ENCODE measurements at places on chromosomes 11 and 22.

GRCh38 chr22:27097506-27097905, 440.1 kb downstream of the MIAT start:
- no peak overlapping the region for H3K4me3 ChIP-seq
- no peaks in the 10 kb centered on the region for H3K27me3 ChIP-seq
- H3K4me1 ChIP-seq: peaks cover 28% of the 10 kb centered on the region
- no peak overlapping the region for H3K27ac ChIP-seq
- DNase-seq: no peak

- DNase-seq: no peak
- H3K4me3 ChIP-seq: no peak overlapping the region
- peaks cover 3% of the 10 kb centered on the region for H3K36me3 ChIP-seq
- H3K27ac ChIP-seq: no peak overlapping the region
- no peaks in the 10 kb centered on the region for H3K4me1 ChIP-seq
- H3K27me3 ChIP-seq: no peaks in the 10 kb centered on the region
Observed at GRCh38 chr11:26730414-26731083, 8.7 kb upstream of the SLC5A12 start.

- DNase-seq: no peak
- H3K27ac ChIP-seq: no peak overlapping the region
Observed at GRCh38 chr11:94655291-94655690, 88.1 kb downstream of the PIWIL4 start.

- no peaks in the 10 kb centered on the region for H3K27me3 ChIP-seq
- peaks cover under 1% of the 10 kb centered on the region for H3K4me1 ChIP-seq
- no peak overlapping the region for H3K4me3 ChIP-seq
- H3K36me3 ChIP-seq: peaks cover 5% of the 10 kb centered on the region
Observed at GRCh38 chr11:12508151-12508751, 130.9 kb downstream of the PARVA start.

DNA sequence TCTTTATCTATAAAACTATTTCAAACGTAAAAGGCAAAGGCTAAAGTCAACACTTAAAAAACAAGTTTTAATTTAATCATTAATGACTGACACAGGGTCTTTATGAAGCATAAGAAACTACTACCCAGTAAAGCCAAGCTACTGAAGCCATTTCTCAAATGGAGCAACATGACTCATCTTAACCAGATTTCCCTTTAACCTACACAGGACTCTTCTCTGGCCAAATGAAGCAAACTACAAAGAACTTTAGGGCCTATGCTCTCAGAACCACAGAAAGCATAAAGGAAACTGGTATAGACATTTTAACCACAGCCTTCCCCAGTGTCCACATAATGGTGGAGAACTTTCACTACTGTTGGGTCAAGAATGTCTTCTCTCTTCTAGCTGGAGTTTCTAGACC, 34.7 kb downstream of the ALG9 start:
- peaks cover 3% of the 10 kb centered on the region for H3K36me3 ChIP-seq
- DNase-seq: no peak
- H3K27ac ChIP-seq: no peak overlapping the region
- no peaks in the 10 kb centered on the region for H3K27me3 ChIP-seq
- H3K4me3 ChIP-seq: no peak overlapping the region
- H3K4me1 ChIP-seq: peaks cover 4% of the 10 kb centered on the region

DNA sequence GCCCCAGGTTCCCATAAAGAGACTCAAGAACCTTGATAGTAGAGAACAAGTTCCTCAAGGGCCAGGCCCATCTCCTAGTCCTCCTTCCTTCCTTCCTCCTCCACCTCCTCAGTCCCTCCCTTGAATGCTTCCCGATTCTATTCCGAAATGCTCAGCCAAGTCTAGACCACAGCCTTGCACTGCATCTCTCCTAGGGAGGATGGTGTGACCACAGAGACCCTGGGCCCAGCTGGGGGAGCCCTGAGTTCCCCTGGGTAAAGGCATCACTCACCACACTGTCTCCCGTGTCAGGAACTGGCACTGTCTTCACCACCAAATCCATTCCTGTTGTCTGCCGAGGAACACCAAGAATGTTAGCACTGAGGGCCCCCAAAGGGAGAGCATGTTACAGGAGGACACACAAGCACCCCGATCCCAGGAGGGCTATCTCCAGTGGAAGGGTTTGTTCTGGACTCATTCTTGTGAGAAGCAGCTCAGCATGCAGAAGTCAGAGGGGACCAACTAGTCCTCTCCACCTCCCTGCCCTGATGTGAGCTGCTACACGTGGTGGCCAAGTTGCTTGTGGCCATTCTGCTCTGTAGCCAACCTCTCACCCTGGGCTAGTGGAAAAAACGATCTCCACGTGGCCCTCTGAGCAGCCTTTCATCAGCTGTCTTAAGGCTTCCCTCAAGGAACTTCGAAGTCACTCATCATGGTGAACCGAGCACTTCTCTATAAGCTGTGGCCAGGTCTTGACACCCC, 8.7 kb downstream of the IFT27 start:
- H3K4me3 ChIP-seq: no peak overlapping the region
- DNase-seq: no peak
- peaks cover 21% of the 10 kb centered on the region for H3K4me1 ChIP-seq

GRCh38 chr11:125070699-125071254, 7.7 kb downstream of the SLC37A2 start:
- H3K27ac ChIP-seq: peak overlapping the region; percentile 35
- H3K4me3 ChIP-seq: no peak overlapping the region
- H3K4me1 ChIP-seq: peaks cover 5% of the 10 kb centered on the region
- no peaks in the 10 kb centered on the region for H3K36me3 ChIP-seq
- no peak for DNase-seq

GRCh38 chr11:44694443-44694842, 32.3 kb upstream of the TSPAN18 start:
- peak overlapping the region; percentile 57 for H3K27ac ChIP-seq
- no peaks in the 10 kb centered on the region for H3K27me3 ChIP-seq
- H3K4me1 ChIP-seq: peaks cover 11% of the 10 kb centered on the region
- no peak overlapping the region for H3K4me3 ChIP-seq

DNA sequence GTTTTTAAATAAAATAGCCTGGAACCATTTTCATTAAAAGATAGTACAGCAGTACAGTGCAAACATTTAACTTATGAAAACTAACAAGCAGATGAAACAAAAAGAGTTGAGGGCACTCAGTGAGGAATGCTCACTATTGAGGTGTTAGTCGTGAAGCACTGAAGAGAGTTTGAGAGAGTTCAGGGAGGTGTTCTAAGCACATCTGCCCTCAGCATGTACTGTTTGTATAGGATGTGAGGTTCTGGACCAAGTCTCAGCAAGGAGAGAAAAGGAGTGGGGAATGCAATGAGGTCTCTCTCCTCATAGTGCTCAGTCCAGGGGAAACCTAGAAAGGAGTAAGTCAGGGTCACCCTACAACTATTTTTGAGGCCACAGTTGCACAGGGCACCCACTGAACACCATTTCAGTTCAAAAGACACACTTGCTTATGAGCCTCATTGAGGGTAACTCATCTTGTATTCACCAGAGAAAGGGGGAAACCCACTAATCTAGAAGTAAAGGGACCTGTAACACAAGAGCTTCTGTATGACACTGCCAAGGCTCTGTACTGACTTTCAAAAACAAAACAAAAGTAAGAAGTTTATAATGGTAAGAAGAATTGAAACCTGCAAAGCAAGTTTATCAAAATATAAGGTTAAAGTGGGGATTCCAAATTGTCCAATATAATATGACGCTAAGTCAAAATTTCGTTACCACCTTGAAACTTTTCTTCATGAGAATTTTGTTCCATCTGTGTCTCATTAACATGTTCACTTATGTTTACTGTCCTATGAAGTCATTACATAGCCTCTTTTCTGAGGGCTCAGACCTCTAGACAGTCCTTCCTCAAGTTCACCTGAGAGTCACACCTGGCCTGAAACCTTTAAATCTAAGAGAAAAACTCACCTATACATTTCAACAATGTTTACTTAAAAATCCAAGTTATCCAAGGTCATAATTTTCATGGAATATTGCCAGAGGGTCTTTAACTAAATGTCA, 275.3 kb downstream of the ETS1 start:
- DNase-seq: no peak
- no peaks in the 10 kb centered on the region for H3K27me3 ChIP-seq
- no peak overlapping the region for H3K27ac ChIP-seq
- H3K36me3 ChIP-seq: peaks cover 13% of the 10 kb centered on the region
- no peaks in the 10 kb centered on the region for H3K4me1 ChIP-seq

DNA sequence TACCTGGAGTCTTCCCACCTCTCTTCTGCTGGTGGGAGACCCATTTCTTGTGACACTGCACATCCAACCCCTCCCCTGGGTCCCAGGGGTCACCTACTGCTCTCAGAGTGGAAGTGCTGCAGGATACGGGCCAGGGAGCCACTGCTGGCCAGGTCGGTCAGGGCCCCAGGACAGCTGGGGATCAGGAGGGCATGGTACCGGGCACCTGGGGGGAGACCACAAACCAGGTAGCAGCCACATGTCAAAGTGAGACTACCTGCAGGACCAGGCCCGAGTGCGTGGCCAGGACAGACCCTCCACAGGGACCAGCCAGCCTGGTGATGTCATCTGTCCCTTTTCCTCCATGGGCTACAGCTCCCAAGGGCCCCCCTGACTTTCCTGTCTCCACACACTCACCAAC, 3.9 kb downstream of the GATD1 start:
- no peaks in the 10 kb centered on the region for H3K36me3 ChIP-seq
- peak overlapping the region; percentile 12 for H3K27ac ChIP-seq
- no peak for DNase-seq
- H3K27me3 ChIP-seq: no peaks in the 10 kb centered on the region

GRCh38 chr11:4068962-4069361, 25.6 kb upstream of the RRM1 start:
- no peak overlapping the region for H3K27ac ChIP-seq
- no peaks in the 10 kb centered on the region for H3K4me1 ChIP-seq
- H3K36me3 ChIP-seq: peaks cover 2% of the 10 kb centered on the region
- DNase-seq: no peak

- H3K4me3 ChIP-seq: no peak overlapping the region
- no peaks in the 10 kb centered on the region for H3K36me3 ChIP-seq
- no peak for DNase-seq
- peak overlapping the region; percentile 62 for H3K27ac ChIP-seq
Observed at GRCh38 chr22:29871684-29872083, 11.3 kb upstream of the MTMR3 start.

DNA sequence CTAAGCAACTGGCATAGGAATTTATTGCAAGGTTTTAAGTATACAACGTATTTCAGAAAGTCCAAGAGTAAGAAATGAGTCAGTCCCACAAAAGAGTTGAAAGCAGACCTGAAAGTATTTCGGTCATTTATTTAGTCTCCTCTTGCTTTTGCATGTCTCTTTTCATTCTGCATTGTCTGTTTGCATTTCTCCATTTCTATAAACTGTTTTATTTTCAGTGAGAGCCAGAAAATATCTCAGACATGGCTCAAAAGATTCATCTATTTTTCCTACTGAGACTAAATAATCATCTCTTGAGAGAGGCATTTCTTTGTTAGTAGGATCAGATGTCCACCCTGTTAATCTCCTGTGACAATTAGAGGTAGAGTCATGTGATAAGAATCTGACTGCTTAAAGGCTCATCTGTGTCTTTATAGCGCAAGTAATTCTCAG, 219.1 kb upstream of the CCDC179 start:
- no peak for DNase-seq
- no peaks in the 10 kb centered on the region for H3K36me3 ChIP-seq
- H3K4me1 ChIP-seq: no peaks in the 10 kb centered on the region
- no peak overlapping the region for H3K27ac ChIP-seq
- H3K4me3 ChIP-seq: no peak overlapping the region
- no peaks in the 10 kb centered on the region for H3K27me3 ChIP-seq

GRCh38 chr11:126153972-126154371, 57.5 kb downstream of the RPUSD4 start:
- H3K4me1 ChIP-seq: peaks cover 36% of the 10 kb centered on the region
- no peak for DNase-seq
- peaks cover 80% of the 10 kb centered on the region for H3K27me3 ChIP-seq
- no peak overlapping the region for H3K27ac ChIP-seq

DNA sequence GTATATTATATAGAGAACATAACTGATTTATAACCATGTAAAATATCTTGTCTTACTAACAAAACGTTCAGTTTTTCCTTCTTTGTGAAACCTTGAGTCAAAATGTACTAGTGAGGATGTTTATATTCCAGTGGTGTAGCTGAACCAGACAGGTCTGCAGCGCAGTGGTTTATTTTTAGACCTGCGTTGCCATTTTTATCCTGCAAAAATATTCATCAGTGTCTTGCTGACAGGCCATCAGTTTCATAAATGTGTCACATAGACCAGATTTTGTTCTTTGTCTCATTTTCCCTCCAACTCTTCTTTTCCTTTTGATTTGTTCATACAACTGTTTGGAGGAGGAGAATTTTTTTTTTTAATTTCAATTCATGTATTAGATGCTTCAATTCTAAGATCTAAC, 43.1 kb downstream of the HSD17B12 start:
- no peaks in the 10 kb centered on the region for H3K4me1 ChIP-seq
- no peaks in the 10 kb centered on the region for H3K27me3 ChIP-seq
- no peak overlapping the region for H3K4me3 ChIP-seq
- H3K36me3 ChIP-seq: peaks cover 27% of the 10 kb centered on the region
- DNase-seq: no peak

- no peak overlapping the region for H3K4me3 ChIP-seq
- no peak overlapping the region for H3K27ac ChIP-seq
- no peak for DNase-seq
- no peaks in the 10 kb centered on the region for H3K4me1 ChIP-seq
Observed at GRCh38 chr11:120938260-120938659, 85.6 kb upstream of the TBCEL start.

- H3K27me3 ChIP-seq: peaks cover 3% of the 10 kb centered on the region
- H3K36me3 ChIP-seq: no peaks in the 10 kb centered on the region
- peak overlapping the region; percentile 23 for H3K4me3 ChIP-seq
- no peak overlapping the region for H3K27ac ChIP-seq
- no peak for DNase-seq
Observed at GRCh38 chr22:50298937-50299784, 8.3 kb downstream of the PLXNB2 start.

GRCh38 chr11:128587415-128587814, at the start of gene ETS1:
ETS1 (minus strand) TSS chr11:128587558; CDS start chr11:128573130, 14,428 bp downstream.
- H3K4me3 ChIP-seq: peak within 1 kb of the TSS; percentile 53
- peaks cover 27% of the 10 kb centered on the region for H3K4me1 ChIP-seq
- no peaks in the 10 kb centered on the region for H3K36me3 ChIP-seq
- H3K27me3 ChIP-seq: peaks cover 93% of the 10 kb centered on the region

DNA sequence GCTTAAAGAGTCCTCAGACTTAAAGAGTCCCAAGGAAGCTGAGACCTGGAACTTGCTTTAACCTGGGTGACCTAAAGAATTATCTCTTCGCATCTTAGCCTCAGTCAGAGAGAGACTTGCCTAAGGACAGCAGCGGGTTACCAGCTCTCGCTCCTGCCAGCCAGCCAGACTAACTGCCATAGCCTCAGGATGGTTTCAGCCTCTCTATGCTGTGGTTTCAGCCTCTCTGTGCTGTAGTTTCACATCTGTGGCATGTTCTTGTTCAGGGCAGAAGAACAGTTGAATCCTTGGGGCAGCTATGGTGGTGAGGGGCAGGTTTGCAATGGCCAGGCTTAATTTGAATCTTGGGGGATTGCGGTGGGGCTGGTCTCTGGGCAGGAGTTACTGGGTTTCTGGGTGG, 2.3 kb downstream of the FRMD8 start:
- peak overlapping the region; percentile 84 for H3K4me3 ChIP-seq
- no peaks in the 10 kb centered on the region for H3K27me3 ChIP-seq
- no peaks in the 10 kb centered on the region for H3K36me3 ChIP-seq
- DNase-seq: no peak
- H3K4me1 ChIP-seq: peaks cover 44% of the 10 kb centered on the region
